ENCODE measurements at places on chromosomes 12 and 14.

DNA sequence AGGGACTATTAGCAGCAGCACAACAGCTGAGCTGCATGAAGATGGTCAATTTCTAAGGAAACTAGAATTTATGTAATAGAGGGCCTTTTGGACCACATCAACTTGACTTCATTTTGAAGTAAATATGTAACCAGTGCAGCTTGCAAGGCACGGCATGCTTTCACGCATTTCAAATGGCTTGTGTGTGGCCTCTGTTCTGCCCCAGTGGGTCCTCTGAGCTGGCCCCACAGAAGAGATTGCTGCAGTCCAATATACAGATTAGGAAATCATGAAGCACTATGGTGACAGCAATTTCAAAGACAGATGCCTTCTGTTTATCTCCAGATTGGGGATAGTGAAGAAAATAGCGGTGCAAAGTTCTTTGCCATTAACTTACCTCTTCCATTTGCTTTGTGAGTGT, 101.4 kb downstream of the PDZRN4 start:
- no peak for DNase-seq

DNA sequence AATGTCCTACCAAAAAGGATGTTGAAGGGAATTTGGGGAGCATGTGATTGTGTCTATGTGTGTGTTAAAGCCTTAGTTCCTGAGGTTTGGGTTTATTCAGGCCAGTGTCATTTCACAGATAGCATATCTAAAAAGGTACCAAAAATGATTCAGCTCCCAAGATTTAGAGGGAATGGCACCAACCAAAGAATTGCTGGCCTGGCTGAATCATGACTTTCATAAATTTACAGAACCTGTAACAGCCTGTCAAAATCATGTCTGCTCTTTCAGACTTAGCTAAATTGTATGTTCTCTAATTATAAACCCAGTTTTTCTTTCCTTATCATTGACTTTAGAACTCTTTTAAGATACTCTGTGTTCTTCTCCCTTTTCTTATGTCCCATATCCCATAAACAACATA, 231.5 kb downstream of the NUBPL start:
- no peak for DNase-seq

- no peak for DNase-seq
Measured at GRCh38 chr12:19530637-19531023, 91.3 kb downstream of the AEBP2 start.

DNA sequence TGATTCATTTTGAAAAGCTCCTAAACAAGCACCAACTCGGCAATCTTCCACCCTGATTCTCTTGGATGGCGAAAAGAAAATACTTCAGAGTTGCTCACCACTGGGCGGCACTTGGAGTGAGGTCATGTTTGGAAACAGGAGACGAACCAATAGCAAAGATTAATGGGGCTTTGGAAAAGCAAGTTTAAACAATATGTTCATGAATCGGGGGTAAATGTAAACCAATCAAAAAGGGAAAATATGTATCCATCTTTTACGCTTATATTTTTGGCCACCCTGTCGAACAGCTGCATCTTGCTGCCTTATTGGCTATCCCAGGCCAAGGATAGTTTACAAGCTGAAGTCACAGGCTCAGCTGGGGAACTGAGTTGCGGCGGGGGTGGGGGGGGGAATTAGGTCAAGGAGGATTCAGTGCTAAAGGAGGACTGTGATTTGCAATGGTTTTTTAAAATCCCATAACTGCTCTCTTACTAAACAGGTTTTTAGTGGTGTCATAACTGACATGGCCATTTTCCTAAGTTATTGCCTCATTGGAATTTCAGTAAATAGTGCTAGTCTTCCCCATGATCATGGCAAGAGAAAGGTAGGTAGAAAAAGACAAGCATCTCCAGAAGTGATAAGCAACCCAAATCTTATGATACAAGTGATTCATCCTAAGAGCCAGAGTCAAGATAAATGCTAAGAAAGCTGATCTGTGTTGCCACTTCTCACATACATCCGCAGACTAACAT, 210.6 kb downstream of the PHLDA1 start:
- peak; percentile 50 for DNase-seq

- DNase-seq = no peak
Measured at GRCh38 chr12:64655141-64655540, 44.8 kb downstream of the RASSF3 start.

DNA sequence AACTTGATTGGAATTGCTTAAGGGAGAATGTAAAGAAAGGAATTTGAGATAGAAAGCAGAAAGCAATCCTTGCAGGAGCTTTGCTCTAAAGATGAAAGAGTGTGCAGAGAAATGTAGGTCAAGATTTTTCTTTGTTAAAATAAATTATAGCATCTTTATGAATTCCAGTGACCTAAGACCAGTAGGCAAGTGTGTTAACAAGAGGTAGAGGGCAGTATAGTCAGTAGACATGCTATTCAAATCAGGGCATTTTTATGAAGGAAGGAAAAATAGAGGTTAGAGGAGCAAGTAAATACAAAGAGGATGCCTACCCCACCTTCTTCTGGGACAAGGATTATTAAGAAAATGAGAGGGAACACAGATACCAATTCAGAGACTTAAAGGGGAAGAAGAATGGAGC, 148.5 kb downstream of the PLCZ1 start:
- DNase-seq = no peak

DNA sequence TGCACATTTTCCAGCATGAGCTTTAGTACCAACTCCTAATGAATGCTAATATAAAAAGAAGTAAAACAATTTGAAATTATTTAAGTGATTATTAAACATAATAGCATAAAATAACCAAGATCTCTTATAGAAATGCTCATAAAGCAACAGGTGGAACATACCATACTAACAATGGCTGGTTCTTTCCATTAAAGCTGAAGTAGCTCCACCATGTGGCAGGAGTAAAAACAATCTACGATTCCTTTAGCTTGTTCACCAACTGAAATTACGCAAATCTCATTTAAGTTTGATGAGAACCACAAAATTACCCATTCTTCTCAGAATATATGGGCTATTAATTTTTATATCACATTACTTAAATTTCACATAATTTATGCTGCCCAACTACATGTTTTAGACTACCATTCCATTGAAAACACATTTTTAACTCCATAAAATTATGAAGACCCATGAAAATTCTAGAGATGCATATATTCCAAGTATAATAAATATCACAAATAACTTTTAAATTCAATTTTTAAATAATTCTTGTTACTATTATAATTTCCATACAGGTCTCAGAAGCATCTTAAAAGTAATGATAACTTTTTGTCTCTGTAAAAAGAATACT, 213.6 kb downstream of the DAD1 start:
- peak; percentile 85 for DNase-seq

DNA sequence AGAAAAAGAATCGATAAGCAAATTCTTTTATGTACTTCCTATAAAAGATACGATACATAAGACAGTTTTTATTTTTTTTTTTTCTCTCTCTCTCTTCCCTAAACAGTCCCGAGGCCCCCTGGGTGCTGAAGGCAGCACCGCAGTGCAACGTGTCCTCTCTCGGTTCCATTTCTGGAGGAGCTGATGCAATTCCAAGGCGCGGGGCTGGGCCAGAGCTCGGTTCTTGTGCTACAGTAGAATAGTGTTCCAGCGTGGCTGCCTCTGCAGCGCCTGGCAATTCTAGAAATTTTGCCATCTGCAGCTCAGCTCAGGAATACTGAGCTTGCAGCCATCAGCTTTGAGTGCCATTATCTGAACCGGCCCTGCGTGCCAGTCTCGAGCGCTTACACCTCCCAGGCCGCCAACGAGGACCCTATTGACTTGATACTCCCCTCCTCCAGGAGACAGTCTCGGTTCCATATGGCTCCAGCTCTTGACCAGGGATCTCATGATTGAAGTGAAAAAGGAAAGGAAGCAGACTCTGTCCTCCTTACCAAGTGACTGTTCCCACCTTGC, 630 bp downstream of the ALDH1L2 start:
- DNase-seq = peak; percentile 73

- peak; percentile 20 for DNase-seq
Measured at GRCh38 chr12:82880442-82880901, 193.8 kb downstream of the TMTC2 start.

DNA sequence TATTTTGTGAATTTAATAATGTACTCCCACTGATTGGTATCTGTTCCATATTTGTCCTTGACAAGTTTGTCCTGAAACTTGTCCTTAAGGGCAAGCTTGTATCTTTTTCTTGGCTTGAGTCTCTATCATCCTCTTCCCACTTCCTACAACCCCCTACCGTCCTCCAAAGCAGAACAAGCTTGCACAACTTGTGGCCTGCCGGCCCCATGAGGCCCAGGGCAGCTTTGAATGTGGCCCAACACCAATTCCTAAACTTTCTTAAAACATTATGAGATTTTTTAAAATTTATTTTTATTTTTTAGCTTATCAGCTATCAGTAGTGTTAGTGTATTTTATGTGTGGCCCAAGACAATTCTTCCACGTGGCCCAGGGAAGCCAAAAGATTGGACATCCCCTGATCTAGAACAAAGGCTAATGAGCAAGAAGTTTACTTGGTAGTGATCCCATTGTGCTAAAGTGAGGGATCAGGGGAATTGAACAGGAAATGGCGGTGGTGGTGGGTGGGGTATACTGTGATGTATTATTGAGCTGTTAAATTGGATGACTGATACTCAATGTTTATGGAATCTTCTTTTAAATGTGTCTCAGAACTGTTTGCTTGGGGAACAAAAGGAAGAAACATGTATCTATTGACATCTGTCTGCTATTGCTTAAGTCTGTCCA, 37.8 kb downstream of the TMX1 start:
- DNase-seq = no peak

DNA sequence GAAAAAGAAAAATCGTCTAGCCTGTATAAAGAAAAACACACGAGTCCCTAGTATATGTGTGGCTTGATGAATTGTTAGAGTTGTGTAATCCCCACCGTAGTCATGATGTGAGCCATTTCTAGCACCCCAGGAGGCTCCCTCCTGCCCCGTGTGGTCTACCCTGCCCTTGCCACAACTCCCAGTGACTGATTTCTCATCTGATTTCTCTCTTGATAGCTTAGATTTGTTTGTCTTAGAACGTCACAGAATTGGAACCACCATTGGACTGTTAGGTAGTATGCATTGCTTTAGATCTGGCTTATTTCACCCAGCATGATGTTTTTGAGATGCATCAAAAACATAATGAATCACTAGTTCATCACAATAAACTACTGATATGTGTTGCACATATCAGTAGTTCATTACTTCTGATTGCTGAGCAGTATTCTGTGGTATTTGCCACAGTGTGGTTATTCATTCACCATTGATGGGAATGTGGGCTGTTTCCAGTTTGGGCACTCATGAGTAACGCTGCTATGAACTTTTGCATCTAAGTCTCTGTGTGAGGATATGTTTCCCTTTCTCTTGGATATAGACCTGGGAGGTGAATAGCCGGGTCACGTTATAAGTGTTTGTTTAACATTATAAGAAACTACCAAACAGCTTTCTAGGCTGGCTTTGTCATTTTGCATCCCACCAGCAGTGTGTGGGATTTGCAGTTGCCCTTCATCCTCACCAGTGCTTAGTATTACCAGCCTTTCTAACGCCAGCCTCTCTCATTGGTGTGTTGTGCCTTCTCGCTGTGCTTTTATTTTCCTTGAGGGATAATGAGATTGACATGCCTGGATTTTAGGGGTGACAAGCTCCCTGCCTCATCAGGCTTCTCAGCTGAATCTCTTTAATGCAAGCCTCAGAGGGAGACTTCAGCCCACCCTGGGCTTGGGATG, 31.9 kb upstream of the NCOR2 start:
- DNase-seq = no peak

DNA sequence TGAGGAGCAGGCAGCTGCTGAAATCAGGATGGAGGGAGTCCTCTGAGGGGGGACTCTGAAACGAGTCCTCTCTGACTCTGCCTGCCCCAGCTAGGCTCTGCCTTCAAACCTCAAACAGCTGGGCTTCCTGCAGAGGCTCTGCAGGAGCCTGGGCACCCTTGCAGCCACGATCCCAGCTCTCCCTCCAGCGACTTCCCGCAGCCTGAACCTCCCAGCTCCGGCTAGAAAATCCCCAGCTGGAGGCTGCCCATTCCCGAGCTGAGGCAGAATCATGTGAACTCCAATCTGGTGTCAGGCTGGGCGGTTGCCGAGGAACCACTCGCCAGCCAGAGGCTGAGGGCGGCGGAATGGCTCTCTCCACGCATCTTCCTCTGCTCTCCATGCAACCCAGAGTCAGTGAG, at the start of gene GPR68:
GPR68 (minus strand) TSS at position 204 of the 401 bp plus-strand sequence. CDS start 9,654 bp downstream, outside the sequence.
- DNase-seq = peak; percentile 82

GRCh38 chr12:78559886-78560285, 304.7 kb upstream of the SYT1 start:
- DNase-seq = peak; percentile 86

DNA sequence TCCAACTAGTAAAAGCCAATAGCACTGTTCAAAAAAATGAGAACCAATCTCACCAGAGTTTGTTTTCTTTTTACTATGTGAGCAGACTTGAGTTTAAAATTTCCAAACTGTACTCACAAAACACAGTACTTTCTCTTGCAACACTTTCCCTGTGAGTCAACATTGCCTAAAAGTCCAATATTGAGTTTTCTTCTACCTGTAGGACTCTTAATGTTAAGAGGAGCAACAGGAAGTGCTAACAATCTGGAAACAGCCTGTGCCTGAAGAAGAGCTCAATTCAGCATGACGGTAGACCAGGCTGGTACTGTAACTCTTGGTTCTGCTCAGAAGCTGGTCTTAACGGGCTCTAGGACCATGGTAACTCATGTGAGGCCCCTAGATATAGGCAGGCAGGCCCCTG, 144.3 kb downstream of the MED13L start:
- no peak for DNase-seq

GRCh38 chr12:92337128-92337527, 191.5 kb upstream of the BTG1 start:
- no peak for DNase-seq

DNA sequence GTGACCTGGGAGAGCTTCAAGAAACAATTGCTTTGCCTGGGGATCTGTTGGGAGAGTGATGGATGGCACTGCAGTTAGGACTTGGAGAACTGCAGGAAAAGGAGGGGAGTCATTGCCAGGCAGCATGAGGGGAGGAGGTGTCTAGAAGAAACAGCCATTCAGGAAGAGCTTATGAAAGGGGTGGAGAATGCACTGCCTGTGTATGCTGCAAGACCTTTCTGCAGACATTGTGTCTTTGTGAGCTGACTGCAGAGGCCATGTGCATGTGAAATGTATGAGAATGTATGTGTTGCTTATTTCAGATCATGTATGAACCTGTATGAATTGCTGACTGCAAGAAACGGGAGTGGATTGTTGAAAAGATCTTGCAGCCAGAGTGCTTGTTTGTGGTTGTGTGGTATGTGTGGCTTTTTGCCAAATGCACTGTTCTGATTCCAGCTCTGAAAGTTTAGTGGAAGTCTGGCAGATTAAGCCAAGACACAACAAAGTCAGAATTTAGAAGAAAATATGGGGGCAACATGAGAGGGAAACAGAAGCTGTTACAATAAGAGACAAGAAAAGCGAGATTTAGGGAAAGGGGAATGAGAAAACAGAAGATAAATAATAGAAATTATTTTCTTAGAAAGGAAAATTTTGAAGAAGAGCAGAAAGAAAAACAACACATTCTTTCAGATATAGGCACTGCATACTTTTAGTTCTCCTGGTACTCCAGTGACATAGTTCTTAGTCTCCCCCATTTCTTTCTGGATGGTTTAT, 9.8 kb upstream of the RIMKLB start:
- DNase-seq = peak; percentile 45
